Natural killer cell treated with Interleukin-12 subunit alpha and Interleukin-12 subunit beta and Interleukin-15 and Interleukin-18, amount 100 ng/mL, for 72 hours (primary cell): ENCODE measurements at places on chromosomes 12 and 14.

GRCh38 chr14:104806625-104807465, 5.9 kb downstream of the ZBTB42 start:
- DNase-seq, result no peak

DNA sequence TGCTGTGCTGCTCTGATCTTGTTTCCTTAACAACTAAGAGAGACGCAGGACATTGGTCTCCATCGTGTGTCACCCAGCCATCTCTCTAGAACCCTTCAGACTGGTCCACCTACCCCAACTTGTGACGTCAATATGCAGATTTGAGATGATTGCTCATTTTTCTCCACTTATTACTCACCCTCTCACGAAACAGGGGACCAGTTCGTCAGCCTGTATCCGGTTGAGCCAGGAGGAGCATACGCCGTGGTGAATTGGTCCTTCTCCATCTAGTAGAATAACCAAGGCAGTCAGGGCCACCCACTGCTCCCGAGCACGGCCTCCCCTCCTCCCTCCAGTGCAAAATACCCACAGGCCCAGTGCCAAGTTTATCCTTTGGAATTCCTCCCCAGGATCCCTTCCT, 36.2 kb upstream of the FBXO21 start:
- no peak for DNase-seq

- no peak for DNase-seq
These were observed 1.6 kb downstream of the FRS2 start for GRCh38 chr12:69471667-69472385.

- DNase-seq, result no peak
These were observed 53.2 kb downstream of the TSPAN19 start for GRCh38 chr12:84982888-84983287.

- no peak for DNase-seq
These were observed 40.7 kb downstream of the ATG14 start for GRCh38 chr14:55370883-55371455.

DNA sequence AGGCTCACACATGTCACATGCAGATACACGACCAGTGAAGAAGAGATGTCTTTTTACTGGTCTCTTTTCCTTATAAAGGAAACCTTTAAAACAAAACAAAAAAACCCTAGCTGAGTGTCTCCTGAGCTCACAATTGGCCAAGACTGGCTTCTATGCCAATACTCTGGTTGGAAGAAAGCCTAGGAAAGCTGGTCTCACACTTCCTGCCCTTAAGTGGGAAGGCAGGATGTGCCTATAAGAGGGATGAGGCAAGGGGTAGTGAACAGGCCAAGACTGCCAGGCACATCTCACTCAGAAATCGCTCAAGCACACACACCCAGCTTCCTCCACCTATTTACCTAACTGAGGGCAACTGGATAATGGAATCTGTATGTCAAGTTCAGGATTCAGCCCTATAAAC, 50.0 kb downstream of the SOCS2 start:
- no peak for DNase-seq

- DNase-seq, result no peak
These were observed 13.5 kb downstream of the UBR7 start for GRCh38 chr14:93220509-93220908.

DNA sequence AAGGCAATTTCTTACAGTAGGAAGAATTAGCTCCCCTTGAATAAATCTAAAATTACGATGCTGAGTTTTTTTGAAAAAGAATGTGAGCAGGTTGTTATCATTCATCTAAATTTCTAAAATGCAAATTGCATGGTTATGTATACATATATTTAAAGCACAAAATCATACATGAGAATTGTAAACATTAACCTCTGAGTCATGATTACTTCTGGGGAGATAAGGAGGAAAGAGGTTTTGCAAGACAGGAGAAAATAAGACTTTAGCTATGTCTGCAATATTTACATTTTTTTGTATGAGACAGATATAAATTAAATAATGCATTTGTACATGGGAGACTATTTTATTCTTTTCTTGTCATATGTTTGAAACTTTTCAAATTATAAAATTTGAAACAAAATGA, 72.2 kb downstream of the TSPAN8 start:
- no peak for DNase-seq

- DNase-seq, result no peak
These were observed 43.1 kb upstream of the FKBP4 start for GRCh38 chr12:2751686-2752085.

DNA sequence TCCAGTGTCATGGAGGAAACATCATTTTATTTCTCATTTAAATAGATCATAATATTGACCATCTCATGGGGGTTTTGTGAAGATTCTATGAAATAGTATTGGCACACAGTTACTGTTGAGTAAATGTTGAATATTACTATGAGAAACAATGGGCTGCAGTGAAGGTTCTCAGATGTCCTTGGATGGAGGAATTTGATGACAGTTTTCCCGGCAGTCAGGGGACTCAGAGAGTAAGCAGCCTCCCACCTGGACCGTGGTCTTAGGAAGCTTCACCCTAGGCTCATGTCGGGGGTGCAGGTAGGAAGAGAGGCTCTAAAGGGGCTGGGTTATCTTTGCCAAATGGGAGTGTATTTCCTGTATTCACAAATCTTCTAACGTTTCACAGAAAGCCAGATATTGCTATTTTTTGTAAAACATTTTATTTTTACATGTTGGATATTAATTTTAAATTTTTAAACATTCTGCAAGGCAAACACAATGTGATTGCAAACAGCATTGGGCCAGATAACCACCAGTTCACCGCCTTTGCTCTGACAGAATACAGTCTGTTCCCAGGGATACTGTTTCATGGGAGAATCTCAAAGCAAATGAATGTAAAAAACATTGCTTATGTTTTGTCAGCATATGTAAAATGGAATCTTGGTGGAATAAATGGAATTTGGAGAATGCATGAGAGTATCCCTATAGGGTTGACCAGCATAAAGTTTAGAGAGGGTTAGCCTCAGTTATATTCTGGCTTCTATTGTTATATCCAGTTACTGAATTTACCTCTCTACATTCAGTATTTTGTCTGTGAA, 380.8 kb upstream of the TMEM132C start:
- DNase-seq, result no peak
